Thoracic aorta (tissue), 2 donors: ENCODE measurements at places on chromosomes 13 and 19. TPM values are rescaled to one million over a fixed set of nuclear protein-coding genes. Genes with fewer than 3 reads are reported as not detected.
A peak's percentile ranks its signal among the peaks of the same experiment; 100 is the strongest.

GRCh38 chr19:14127929-14128509, 8.4 kb downstream of the ASF1B start:
- H3K36me3 ChIP-seq, result no peaks in the 10 kb centered on the region
- no peak overlapping the region for H3K4me3 ChIP-seq
- DNase-seq, result no peak
- peak overlapping the region; percentile 47 for H3K27ac ChIP-seq

- H3K27me3 ChIP-seq, result no peaks in the 10 kb centered on the region
- H3K36me3 ChIP-seq, result no peaks in the 10 kb centered on the region
- peak overlapping the region; percentile 66 for H3K4me3 ChIP-seq
- no peaks in the 10 kb centered on the region for H3K4me1 ChIP-seq
- no peak overlapping the region for H3K27ac ChIP-seq
- no peak for DNase-seq
Observed at GRCh38 chr13:48318821-48319511, 15.4 kb downstream of the RB1 start.

DNA sequence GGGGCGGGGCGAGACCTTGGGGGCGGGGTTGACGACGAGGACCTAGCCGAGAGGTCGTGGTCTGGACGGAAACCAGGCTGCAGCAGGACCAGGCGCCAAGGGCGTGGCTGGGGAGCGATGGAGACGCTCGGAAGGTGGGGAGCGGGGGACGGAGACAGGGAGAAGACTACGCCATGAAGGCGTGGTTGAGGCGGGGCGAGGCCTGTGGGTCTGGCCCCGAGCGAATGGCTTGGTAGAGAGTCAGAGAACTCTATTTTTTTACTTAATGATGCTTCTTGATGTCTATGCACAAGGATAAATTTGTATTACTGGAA, 674 bp upstream of the FBXL12 start:
- H3K4me3 ChIP-seq, result peak overlapping the region; percentile 68
- peak overlapping the region; percentile 61 for H3K27ac ChIP-seq
- H3K36me3 ChIP-seq, result peaks cover 2% of the 10 kb centered on the region
- DNase-seq, result no peak

DNA sequence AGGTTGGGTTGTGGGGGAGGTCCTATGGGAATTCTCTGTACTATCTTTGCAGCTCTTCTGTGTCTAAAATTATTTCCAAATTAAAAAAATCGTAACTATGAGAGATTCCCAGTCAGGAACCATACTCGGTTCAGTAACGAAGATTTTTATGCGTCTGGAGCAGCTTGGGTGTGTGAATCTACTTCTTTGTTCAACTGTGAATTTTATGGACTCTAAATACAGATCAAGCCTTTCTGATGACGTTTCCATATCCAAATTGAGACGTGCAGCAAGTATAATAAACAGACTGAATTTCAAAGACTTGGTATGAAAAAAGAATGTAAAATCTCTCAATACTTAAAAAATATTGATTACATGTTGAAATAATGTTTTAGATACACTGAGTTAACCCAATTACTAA, 30.9 kb downstream of the MLLT1 start:
- H3K27me3 ChIP-seq, result no peaks in the 10 kb centered on the region
- no peaks in the 10 kb centered on the region for H3K4me1 ChIP-seq
- no peak overlapping the region for H3K27ac ChIP-seq
- no peak for DNase-seq

- H3K27me3 ChIP-seq, result no peaks in the 10 kb centered on the region
- peaks cover 7% of the 10 kb centered on the region for H3K4me1 ChIP-seq
- H3K27ac ChIP-seq, result peak overlapping the region; percentile 25
- no peaks in the 10 kb centered on the region for H3K36me3 ChIP-seq
Observed at GRCh38 chr13:21850013-21851006, 179.4 kb downstream of the FGF9 start.

DNA sequence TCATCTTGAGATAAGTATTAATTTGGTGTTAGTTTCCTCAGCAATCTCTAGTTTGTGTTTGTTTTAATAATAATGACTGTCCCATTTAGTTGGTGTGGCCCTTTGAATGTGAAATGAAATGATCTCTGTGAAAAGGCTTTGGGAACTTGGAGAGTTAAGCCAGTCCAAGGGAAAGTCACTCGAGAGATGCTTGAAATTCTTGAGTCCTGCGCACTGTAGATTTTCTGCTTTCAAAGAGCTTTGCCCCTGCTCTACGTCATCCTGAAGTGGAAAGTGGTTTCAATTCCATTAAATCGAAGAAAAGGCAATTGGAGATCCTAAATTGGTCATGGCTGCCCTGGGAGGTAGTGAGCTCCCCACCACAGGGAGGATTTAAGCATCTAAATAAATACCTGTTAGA, 403.8 kb downstream of the ZNF536 start:
- no peak overlapping the region for H3K4me3 ChIP-seq
- H3K4me1 ChIP-seq, result no peaks in the 10 kb centered on the region
- no peak overlapping the region for H3K27ac ChIP-seq
- H3K36me3 ChIP-seq, result no peaks in the 10 kb centered on the region
- no peaks in the 10 kb centered on the region for H3K27me3 ChIP-seq

DNA sequence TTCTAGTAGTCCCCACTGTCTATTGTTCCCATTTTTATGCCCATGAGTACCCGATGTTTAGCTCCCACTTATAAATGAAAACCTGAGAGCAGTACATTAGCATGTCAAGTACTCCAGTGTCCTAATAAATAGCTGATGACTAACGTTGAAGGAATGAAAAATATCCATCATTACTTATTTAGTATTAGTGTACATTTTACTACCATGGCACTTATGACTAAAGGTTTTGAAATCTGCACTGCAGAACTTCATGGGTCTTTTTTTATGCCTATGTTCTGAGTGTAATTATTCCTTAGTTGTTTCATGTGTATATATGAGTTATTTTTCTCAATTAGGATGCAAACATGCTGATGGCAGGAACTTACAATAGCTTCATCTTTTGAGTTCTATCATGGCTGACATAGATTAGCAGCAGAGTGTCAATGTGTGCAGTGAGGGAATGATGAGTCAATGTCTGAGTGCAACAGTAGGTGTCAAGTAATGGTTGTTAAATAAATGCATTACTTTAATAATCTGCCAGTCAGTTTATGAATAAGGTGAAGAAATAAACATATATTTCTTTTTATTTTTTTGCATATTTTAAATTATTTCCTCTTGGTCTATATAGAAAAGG, 188.4 kb downstream of the ITGBL1 start:
- H3K27me3 ChIP-seq, result no peaks in the 10 kb centered on the region
- no peak for DNase-seq
- H3K4me1 ChIP-seq, result peaks cover 3% of the 10 kb centered on the region

DNA sequence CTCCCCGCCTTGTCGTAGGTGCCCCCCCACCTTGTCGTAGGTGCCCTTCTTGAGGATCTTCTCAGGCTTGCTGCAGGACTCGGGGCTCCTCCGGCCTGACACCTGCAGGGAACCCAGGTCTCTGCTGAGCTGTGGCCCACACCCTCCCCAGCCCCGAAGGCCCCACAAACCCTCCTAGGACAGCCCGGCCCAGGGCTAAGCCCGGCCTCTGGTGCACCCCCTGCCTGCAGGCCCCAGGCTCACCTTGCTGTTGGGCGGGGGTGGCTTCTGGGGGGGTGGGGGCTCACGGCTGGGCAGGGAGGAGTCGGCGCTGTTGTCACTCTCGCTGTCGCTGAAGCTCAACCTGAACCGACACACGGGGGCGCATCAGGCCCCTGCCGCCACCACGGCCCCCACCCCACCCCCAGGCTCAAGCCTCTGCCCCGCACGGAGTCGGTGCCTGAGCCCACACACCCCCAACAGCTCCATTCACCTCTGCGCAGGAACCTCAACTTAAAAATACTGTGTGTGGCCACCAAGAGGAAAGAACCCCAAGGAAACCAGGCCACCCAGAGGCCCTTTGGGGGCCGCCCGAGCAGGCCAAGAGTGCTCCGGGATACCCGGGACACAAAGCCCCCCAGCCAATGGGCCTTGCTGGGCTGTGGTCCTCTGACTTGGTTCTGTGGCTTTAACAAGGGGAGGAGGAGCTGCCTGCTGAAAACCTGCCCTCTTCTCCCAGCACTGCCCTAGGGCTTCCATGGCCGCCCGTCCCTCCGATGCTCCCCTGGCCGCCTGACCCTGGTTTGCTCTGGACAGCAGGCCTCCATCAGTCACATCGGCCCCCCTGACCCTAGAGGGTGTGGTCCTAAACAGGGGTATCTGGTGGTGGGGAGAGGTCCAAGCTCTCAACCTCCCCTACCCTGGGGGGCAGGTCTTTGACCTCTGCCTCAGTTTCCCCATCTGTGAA, 65.8 kb downstream of the MLLT1 start:
- no peak overlapping the region for H3K4me3 ChIP-seq
- H3K27ac ChIP-seq, result no peak overlapping the region
- H3K36me3 ChIP-seq, result peaks cover 25% of the 10 kb centered on the region
- no peak for DNase-seq

DNA sequence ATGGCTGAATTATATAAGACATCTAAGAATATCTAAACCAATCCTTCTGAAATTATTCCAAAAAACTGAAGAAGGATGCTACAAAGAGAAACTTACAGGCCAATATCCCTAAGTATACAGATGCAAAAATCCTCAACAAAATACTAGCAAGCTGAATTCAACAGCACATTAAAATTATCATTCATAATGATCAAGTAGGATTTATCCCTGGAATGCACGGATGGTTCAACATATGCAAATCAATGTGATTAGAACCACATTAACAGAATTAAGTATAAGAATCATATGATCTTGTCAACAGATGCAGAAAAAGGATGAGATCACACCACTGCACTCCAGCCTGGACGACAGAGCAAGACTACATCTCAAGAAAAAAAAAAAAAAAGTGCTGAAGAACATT, 13.3 kb downstream of the ZNF560 start:
- no peaks in the 10 kb centered on the region for H3K4me1 ChIP-seq
- no peaks in the 10 kb centered on the region for H3K36me3 ChIP-seq
- H3K27ac ChIP-seq, result no peak overlapping the region
- no peaks in the 10 kb centered on the region for H3K27me3 ChIP-seq

GRCh38 chr19:40755248-40755624, 4.2 kb downstream of the SNRPA start:
- H3K27me3 ChIP-seq, result no peaks in the 10 kb centered on the region
- peaks cover 31% of the 10 kb centered on the region for H3K36me3 ChIP-seq
- no peak overlapping the region for H3K4me3 ChIP-seq
- no peak for DNase-seq
- peaks cover 21% of the 10 kb centered on the region for H3K4me1 ChIP-seq

DNA sequence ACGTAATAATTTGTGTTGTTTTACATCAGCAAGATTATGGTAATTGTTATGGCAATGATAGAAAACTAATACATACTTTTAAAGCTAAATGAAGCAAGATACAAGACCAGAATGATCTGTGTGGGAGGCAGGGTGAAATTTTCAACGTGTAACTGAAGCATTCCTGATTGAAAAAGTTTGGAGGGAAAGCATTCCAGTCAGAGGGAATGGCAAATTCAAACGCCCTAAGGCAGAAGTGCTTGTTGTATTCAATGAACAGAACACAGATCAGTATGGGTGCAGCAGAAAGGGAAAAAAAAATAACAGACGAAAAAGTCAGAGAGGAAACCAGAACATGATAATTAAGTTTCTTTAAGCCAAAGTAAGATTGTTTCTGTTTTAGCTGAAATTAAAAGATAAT, 928.5 kb upstream of the SLITRK1 start:
- no peaks in the 10 kb centered on the region for H3K27me3 ChIP-seq
- H3K27ac ChIP-seq, result no peak overlapping the region
- H3K4me3 ChIP-seq, result no peak overlapping the region
- H3K4me1 ChIP-seq, result no peaks in the 10 kb centered on the region
- no peak for DNase-seq

GRCh38 chr13:62088165-62088564, 672.5 kb upstream of the PCDH20 start:
- H3K27ac ChIP-seq, result no peak overlapping the region

GRCh38 chr19:41426952-41427646, at the start of gene B3GNT8:
TSS of gene B3GNT8 (minus strand) at chr19:41427374. CDS start at chr19:41426778, 596 bp downstream.
- H3K27ac ChIP-seq, result peak within 1 kb of the TSS; percentile 66
- no peaks in the 10 kb centered on the region for H3K27me3 ChIP-seq
- peak; percentile 39 for DNase-seq
- H3K36me3 ChIP-seq, result peaks cover 18% of the 10 kb centered on the region
- peaks cover 30% of the 10 kb centered on the region for H3K4me1 ChIP-seq

GRCh38 chr13:93539914-93540313, 313.3 kb downstream of the GPC6 start:
- no peaks in the 10 kb centered on the region for H3K27me3 ChIP-seq
- H3K4me1 ChIP-seq, result peaks cover 2% of the 10 kb centered on the region
- no peak overlapping the region for H3K27ac ChIP-seq
- no peak overlapping the region for H3K4me3 ChIP-seq
- no peaks in the 10 kb centered on the region for H3K36me3 ChIP-seq

GRCh38 chr19:48487544-48487943, 18.4 kb downstream of the CYTH2 start:
- H3K36me3 ChIP-seq, result no peaks in the 10 kb centered on the region
- H3K4me3 ChIP-seq, result no peak overlapping the region
- no peak overlapping the region for H3K27ac ChIP-seq
- no peaks in the 10 kb centered on the region for H3K27me3 ChIP-seq

- no peak for DNase-seq
- no peak overlapping the region for H3K4me3 ChIP-seq
- no peaks in the 10 kb centered on the region for H3K27me3 ChIP-seq
- H3K27ac ChIP-seq, result no peak overlapping the region
- peaks cover 27% of the 10 kb centered on the region for H3K36me3 ChIP-seq
- H3K4me1 ChIP-seq, result no peaks in the 10 kb centered on the region
Observed at GRCh38 chr13:29532116-29532515, 63.4 kb downstream of the SLC7A1 start.

DNA sequence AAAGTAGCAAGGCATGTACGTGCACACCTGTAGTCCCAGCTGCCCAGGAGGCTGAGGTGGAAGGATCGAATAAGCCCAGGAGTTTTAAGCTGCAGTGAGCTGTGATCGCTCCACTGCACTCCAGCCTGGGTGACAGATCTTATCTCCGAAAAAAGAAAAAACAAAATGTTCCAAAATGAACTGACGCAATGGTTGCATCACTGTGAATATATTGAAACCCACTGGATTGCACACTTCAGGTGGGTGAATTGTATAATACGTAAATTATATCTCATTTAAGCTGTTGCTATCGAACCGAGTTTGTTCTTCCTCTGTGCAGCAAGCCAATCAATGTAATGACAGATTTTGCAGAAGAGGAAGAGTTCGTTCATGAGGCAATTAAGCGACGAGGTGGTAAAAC, 1.6 kb upstream of the CASP14 start:
- H3K27me3 ChIP-seq, result no peaks in the 10 kb centered on the region
- no peak overlapping the region for H3K27ac ChIP-seq
- no peaks in the 10 kb centered on the region for H3K36me3 ChIP-seq
- DNase-seq, result no peak
- H3K4me3 ChIP-seq, result no peak overlapping the region

SLITRK6 gene
- total RNA-seq, result not detected

KCNN1 gene
- not detected for total RNA-seq

RASGRP4 gene
- 3.6 TPM for total RNA-seq

ANKLE1 gene
- total RNA-seq, result not detected

SOX1 gene
- not detected for total RNA-seq

SYNE4 gene
- 2.4 TPM for total RNA-seq

C19orf12 gene
- total RNA-seq, result 36.1 TPM

FXYD7 gene
- not detected for total RNA-seq

TPTE2 gene
- total RNA-seq, result not detected

NLRP7 gene
- total RNA-seq, result not detected

PLPP2 gene
- total RNA-seq, result 0.56 TPM
